ENCODE measurements at places on chromosomes 4 and X.

- no peak for DNase-seq
These were observed 51.4 kb upstream of the ZFP42 start for GRCh38 chr4:187944179-187944578.

DNA sequence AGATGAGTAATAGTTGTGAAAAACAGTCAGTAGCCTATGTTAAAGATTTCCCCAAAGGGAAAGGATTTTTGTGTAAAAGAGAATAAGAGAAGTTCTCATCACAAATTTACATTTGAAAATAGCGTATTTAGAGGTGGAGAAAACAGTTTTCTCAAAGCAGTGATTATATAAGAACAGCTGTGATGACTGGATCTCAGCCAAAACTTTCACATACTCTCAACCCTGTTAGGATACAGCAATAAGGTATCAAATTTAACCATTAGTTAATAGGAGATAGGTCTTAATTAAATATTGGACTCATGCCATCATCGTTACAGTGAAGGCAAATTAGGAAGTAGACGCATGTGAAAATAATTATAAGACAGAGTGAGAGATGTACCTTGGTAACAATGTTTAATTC, 622.7 kb downstream of the PCDH18 start:
- DNase-seq = no peak

GRCh38 chrX:47218920-47219815, 687 bp downstream of the CDK16 start:
- DNase-seq = peak; percentile 21

DNA sequence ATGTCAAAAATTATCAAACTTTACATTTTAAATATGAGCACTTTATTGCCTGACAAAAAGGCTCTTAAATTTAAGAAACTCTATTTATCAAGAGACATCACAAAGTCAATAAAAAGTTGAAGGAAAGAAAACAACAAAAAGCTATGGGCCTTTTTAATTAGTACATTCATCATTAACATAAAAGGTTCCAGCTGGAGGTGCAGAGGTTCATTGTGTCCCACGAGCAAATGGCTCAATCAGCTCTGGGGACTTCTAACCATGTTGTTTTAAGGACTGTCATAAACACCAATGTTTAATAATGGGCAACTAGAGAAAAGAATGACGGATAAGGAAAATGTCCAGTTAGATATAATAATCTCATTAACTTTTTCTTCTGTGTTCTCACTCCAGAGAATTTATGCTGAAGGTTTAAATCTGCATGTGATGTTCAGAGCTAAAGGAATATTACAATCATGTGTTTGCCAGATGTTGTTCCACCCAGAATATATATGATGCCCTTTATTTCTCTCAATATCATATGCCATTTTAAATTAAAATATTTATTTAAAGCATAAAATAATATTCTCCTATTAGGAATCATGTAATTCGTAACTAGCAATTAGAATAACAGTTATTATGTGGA, 840.3 kb upstream of the ADGRL3 start:
- DNase-seq = no peak

DNA sequence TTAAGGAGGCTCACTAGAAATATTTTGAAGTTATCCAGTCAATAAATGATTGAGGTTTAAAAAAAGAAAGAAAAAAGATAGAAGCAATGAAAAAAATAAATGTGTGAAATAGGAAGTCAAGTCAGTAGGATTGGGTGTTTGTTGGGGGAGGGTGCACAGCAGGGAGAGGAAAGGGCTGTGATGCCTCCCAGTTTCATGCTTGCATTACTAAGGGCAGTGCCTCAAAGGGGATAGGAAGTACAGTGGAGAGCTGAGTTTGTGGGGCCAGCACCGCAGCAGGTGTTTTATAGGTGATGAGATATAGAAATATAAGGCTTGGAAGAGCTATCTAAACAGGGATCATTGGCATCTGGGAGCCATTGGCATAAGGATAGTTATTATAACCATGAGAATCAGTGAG, 919.2 kb downstream of the STIM2 start:
- no peak for DNase-seq

DNA sequence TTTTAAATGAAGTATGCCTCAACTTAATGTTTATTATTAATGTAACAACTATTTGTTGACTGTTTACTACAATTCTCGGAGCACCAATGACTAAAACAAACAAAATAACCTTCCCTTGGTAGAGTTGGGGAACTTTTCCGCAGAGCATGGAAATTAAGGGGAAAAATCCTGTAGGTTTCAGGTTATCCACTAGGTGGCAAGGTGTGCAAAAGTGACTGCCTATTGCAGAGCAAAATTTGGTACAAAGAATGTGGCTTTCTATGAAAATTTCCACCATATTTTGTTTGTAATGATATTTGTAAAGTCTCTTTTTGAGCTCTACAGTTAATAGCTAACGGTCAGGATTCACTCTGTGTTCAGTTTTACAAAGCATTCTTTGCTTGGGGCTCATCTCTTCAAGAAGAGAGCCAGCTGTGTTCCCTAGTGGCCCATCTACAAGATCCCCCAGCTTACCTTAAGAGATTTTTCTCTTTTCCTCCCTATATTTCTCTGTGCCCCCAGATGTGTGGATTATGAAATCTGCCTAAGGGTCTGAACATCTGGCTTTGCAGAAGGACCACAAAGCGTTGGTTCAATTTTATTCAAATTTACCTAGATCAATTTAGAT, 61.1 kb downstream of the FBXO8 start:
- no peak for DNase-seq

- no peak for DNase-seq
These were observed 12.1 kb upstream of the RUFY3 start for GRCh38 chr4:70709611-70710205.

DNA sequence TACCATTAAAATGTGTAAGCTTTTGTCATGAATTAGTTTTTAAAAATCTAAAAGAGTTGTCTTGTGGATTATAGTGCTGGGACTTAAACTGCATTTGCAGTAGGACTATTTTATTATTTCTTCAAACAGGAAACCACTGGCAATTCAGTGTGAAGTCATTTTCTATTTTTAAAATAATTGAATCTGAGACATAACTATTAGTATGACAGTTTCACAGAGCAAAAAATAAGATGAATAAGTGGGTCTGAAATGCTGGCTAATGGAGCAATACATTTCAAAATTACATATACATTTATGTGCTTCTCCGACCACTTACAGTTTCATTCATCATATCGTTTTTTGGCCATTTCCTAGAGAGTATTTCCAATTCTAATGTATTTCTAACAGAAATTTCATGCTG, 75.3 kb upstream of the RAPGEF2 start:
- DNase-seq = no peak

GRCh38 chrX:153474718-153475117, 4.3 kb upstream of the HAUS7 start:
- peak; percentile 17 for DNase-seq

DNA sequence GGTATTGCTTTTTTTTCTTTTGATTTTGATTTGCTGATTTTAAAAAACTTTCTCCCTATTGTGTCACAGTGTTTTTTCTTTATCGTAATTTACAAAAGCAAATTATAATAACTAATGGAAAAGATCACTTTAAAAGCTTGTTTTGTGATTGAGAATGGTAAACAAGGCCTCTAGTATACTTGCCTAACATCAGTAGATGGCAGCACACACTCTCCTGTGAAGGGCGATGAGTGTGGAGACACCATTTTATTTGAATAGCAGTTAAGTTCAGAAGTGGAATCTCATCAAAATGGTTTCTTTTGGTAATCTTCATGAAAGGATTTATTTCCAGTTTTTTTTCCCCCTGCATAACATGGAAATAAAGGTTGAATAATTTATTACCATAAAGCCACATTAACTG, 72.3 kb downstream of the PAK3 start:
- DNase-seq = no peak

Measured in stimulated activated CD8-positive, alpha-beta memory T cell treated with anti-CD3 and anti-CD28 coated beads, Interleukin-15, amount 100 ng/mL, for 4 hours (primary cell).